Left colon (tissue), 2 donors: ENCODE measurements at places on chromosomes 6 and 20. TPM values are rescaled to one million over a fixed set of nuclear protein-coding genes. Genes with fewer than 3 reads are reported as not detected.
A peak's percentile ranks its signal among the peaks of the same experiment; 100 is the strongest.

DNA sequence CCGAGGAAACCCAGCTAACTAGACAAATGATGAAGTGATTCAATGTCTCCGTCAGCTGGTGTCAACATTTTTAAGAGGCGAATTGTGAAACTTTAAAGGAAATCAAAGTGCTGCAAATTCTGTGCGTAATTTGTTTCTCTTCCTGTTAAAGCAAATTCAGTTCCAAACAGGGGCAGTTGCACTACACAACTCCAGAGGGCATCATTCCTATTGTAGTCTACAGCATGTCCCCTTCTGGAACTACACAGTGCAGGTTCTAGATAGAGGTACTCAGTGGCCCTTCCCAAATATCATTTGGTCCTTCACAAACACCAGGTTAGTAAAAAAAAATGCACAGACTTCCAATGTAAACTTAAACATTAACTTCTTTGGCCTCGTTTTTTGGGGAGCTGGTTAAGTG, 38.3 kb upstream of the SMLR1 start:
- DNase-seq: no peak

DNA sequence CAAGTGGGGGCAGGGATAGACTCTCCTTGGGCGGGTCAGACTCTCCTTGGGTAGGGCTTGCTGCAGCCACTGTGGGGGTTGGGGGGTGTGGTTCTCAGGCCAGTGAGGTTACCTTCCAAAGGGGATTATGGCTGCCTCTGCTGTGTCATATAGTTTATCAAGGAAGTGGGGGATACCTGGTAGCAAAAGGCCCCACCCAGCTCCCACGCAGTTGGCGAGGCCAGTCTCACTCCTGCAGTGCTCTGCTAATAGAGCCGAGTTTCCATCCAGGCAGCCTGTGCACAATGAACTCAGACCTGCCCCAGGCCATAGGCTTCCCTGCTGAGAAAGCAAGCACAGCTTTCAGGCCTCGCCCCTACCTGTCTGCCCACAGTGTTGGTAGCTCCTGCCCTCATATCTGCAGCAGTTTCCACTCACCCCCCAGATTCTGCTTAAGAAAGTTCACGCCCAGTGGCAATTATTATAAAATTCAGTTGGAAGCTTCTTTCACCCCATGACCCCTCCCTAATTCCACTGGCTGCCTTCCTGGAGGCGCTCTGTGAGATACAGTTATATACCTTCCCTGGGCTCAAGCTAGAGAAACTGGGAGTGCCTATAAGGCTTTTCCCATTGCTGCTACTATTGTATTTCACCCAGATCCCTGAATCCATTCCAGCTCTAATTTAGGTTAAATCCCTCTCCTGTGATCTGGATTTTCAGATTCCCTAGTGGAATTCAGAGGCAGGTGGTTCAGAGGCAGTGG, 56.1 kb downstream of the HDDC2 start:
- DNase-seq: peak; percentile 48

DNA sequence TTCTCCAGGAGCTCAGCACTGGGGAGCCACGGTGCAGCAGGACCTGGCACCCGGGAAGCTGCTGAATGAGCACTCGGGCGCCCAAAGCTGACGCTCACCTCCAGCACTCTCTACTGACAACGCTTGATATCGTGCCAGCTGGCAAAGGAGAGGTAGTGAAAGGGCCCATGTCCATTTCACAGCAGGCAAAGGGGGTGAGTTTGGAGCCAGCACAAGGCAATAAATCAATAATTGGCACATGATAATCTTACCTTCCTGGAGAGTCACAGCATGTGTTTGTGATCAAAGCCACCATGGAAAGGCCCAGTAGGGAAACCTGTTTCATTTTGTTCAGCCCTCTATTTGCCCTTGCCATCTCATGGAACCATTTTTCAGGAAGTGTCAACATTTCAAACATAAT, 23.3 kb upstream of the SMIM26 start:
- peak; percentile 54 for DNase-seq

DNA sequence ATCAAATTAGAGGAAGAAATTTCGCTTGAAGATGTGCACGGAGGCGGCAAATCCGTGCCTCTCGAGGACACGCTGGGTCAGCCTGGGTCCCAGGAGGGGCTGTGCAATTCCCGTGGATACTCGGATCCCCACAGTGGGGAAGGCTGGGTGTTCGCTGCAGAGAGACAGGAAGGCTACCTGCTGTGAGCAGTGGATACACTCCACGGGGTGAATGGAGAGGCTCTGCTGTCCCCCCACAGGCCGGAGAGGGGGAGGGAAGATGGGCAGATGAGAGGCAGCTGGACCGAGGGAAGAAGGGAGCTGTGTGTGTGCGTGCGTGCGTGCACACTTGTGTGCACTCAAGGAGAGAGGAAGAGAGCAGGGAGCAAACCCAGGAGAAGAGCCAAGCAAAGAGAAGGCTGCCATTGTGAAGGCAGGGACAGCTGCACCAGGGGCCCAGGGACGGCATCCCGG, 57.3 kb downstream of the SULF2 start:
- DNase-seq: no peak

Gene WFDC5
- total RNA-seq: not detected

DNA sequence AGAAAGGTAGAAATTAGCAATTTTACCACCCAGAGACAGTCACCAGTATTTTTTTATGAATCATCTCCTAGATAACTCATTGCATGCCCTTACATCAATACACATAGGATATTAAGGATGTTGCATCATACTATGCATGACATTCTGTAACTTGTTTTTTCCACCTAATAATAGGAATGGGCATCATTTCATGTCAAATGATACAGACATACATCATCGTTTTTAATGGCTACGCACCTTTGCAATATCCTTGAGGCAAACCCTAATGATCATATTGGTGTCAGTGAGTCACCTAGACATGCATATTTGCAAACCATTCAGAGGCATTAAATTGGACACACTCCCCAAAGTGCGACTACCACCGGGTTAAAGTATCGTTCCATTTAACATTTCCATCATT, 309.7 kb upstream of the AGPAT4 start:
- no peak for DNase-seq
